ENCODE measurements at places on chromosomes 2 and 18.

- no peak for DNase-seq
These were observed 130.4 kb downstream of the KCNE4 start for GRCh38 chr2:223182356-223182755.

DNA sequence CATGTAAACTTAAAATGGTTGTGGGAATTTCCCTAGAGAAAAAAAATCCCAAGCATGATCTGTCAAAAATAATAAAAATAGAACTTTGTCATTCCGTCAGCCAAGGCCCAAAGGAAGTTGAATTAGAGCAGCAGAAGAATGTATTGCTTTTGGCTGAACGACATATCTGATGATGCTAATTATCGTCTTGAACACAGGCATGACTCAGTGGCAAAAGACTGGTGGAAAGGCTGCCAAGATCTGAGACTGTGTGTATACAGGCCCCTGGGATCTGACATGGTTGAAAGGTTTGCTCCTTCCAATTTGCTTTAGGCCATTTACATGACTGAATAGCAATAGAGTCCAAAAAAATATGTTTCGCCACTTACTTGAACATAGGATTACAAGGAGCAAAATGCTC, 1057.1 kb upstream of the CRIM1 start:
- peak; percentile 44 for DNase-seq

- no peak for DNase-seq
These were observed 326.7 kb downstream of the SUCLG1 start for GRCh38 chr2:84132370-84132769.

DNA sequence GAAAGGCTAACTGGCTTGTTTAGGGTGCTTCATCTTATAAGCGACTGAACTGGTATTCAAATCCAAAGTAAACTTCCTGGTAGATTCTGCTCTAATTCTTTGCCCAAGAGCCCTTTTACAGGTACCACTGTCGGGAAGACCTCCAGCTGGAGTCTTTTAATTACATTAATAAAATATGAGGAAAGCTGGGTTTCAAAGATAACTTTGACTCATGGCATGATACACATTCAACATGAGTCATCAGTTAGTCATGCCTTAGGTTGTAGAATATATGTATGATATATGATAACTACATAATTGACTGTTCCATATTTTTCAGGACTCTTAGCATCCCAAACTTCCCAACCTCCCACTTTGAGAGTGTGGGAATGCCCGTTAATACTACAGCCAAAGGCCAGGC, 32.3 kb downstream of the ZCCHC2 start:
- DNase-seq = peak; percentile 72

GRCh38 chr2:156748221-156748620, 312.0 kb downstream of the GPD2 start:
- DNase-seq = no peak

GRCh38 chr2:460861-461260, 173.0 kb upstream of the ALKAL2 start:
- no peak for DNase-seq

GRCh38 chr2:98509542-98510321, 65.1 kb downstream of the INPP4A start:
- DNase-seq = no peak

DNA sequence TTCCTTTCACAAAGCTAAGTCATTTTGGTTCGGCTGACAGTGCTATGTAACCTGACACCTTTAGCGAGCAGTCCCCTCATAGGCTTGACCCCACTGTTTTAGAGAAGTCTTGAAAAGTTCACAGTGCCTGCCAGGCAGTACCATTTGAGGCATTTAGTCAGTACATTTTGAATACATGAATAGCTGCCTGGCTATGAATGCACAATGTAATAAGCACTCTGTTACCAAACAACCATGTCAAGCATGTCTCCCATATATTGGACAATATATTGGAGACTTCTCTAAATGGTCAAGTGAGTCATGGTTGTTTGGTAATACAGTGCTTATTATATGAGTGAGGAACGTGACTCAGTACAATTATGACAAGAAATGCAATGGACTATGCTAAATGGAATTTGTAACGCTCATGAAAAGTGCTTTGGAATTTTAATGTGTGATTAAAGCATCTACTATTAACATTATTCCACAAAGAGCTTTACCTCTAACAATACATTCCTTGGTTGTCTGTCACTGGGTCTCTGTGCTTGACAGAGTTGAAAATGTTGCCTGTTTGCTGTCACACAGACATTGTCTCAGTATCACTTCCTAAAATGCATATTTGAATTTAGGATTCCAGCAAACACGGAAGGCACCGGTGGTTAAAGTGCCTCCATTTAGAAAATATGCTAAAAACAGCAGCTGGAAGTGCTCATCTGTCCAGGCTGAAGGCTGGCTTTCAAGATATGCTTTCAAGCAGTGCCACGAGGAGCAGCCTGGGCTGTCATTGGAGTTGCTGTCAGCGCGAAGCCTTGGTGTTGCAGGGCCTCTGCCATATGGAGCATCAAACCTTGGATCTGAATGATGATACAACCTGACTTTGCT, 458.6 kb downstream of the FBXO15 start:
- peak; percentile 98 for DNase-seq

- DNase-seq = peak; percentile 59
These were observed 79.4 kb upstream of the TCF7L1 start for GRCh38 chr2:85053802-85054201.

DNA sequence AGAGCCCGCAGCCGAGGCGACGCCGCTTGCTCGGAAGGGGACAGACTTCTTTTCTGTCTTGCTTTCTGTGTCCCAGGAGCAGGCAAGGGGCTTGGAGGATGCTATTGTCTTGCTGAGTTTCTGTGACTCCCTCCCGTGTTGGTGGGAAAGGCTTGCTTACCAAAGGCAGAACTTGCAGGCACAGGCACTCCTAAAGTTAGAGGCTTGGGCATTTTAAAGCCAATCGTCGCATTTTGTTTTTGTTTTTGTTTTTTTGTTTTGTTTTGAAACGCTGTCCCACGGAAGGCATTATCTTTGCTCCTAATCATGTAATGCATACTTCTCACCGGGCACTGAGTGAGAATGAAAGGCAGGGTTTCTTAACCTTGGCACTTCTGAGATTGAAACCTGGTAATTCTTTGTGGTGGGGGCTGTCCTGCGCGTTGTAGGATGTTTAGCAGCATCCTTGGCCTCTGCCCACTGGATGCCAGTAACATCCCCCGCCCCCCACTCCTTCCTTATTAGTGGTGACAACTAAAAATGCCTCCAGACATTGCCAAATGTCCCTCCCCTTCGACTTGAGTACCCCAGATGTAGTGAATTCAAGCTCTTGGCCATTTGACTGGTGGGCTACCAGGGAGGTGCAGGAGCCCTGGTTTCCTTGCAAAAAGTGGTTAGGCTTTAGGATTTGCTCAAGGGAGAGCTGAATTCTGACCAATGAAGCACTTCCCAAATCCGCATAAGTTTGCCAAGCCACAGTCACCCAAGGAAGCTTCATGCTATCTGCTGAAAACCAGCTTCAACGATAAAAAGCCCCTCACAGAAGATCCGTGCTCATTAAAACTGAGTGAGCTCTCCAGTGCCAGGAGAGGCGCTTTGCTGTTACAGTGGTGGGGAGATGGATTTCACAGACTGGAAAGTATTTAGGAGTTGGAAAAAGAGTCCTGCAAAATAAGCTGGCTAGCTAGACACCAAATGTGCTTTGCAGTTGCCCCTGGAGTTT, 1.2 kb downstream of the ANTXR1 start:
- peak; percentile 59 for DNase-seq

- peak; percentile 65 for DNase-seq
These were observed 11.4 kb downstream of the CCDC88A start for GRCh38 chr2:55408098-55408882.

DNA sequence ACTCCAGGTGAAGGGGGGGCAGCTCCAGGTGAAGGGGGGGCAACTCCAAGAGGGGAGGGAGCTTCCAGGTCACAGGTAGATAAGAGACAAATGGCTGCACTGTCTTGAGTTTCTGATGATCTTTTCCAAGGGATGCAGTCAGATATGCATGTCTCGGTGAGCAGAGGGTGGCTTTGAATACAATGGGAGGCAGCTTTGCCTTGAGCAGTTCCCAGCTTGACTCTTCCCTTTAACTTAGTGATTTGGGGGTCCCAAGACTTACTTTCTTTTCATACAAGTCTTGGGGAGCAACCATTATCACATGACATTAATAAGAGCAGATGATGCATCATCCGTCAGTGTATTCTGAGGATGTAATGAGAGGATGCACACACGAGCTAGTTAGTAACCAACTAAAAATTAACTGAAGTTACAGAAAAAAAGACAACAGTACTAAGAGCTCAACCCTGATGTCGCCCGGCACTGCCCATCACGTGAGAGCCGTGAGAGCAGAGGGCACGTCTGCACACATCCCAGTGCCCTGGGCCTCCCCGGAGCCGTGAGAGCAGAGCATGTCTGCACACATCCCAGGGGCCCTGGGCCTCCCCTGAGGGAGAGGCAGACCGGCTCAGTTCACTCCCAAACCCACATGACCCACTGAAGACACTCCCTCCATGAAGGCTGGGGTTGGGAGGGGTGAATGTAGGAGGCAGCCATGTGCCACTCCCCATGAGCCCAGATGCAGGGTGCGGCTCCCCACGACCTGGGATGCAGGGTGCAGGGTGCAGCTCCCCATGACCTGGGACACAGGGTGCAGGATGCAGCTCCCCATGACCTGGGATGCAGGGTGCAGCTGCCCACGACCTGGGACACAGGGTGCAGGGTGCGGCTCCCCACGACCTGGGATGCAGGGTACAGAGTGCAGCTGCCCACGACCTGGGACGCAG, 39.4 kb downstream of the PXDN start:
- DNase-seq = no peak

DNA sequence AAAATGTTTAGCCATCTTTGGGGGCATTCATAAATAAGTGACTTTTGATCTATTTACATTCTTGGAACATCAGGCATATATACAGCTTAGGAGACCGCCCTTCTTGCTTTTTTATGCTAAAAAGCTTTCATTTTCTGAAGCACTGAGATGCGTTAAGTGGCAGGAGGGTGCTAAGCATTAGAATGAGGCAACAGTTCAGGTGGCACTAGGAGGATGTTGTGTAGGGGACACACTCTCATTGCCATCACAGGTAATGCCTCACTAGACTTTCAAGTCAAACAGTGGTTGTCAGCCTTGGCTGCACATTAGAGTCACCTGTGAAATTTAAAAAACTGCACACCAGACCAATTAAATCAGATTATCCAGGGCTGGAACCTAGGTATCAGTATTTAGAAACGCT, 39.1 kb downstream of the EHBP1 start:
- DNase-seq = no peak

DNA sequence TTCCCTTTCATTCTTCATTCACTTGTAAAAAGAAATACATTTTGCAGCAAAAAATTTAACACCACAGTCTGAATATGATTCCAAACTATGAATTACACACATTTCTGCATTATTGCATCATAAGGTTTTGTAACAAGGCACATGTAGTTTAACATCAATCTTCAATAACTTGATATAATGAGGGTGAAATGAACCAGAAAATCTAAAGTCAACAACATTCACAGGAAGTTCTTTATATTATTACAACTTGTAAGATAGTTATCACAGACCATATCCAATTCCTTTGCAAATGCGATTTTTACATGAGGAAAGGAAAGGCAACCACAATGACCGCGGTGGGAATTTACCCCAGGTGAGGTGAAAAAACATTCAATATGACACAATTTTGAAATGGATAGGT, 213.3 kb downstream of the NAPG start:
- DNase-seq = peak; percentile 64

GRCh38 chr2:71472019-71472418, 18.7 kb downstream of the DYSF start:
- DNase-seq = peak; percentile 23

GRCh38 chr2:25220313-25220712, 51.9 kb upstream of the POMC start:
- DNase-seq = no peak

DNA sequence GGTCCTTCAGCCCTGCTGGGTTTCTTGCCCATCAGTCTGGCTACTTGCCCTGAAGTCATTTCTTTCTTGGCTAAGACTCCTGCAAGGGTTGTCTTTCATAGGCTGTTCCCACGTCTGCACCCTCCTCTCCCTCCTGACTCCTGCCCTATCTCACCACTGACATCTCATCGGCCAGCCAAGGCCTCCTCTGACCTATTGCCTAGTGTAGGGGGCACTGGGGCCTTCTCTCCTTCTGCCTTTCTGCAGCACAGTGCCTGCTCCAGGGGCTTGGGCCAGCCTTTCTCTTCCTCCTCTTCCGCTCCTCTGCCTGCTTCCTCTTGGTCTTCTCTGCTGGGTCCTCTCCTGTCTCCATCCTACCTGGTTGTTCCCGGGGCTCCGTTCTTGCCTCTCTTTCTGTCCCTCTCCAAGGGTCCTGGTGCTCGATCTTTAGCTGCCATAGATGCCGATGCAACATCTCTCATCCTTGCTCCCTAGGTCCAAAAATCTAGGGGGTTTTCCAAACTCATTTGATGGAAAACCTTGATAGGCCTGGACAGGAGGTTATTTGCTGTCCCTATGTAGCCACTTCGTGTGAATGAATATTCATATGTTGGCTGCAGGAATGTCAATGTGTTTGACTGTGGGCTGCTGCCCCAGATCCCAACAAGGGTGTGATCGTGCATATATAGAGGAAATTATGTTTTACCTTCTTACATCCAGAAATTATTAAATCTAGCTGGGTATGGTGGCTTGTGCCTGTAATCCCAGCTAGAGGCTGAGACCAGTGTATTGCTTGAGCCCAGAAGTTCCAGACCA, 9.7 kb upstream of the NT5DC4 start:
- no peak for DNase-seq

DNA sequence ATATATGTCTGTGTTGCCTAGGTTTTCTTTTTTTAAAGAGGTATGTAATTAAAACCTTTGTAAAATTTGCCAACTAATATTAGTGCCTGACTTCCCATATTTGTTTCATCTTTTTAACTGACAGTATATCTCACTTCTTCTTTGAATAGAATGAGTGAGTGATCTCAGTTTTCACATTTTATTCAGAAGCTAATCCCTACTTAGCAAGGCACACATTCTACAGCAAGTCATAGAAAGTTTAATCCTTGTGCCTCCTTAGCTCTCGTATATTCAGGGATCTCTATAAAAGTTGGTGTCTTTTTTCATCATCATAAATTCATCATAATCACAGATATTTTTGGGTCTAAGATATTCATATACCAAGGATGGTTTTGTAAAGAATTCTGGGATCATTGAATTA, 66.6 kb downstream of the RIF1 start:
- DNase-seq = no peak

DNA sequence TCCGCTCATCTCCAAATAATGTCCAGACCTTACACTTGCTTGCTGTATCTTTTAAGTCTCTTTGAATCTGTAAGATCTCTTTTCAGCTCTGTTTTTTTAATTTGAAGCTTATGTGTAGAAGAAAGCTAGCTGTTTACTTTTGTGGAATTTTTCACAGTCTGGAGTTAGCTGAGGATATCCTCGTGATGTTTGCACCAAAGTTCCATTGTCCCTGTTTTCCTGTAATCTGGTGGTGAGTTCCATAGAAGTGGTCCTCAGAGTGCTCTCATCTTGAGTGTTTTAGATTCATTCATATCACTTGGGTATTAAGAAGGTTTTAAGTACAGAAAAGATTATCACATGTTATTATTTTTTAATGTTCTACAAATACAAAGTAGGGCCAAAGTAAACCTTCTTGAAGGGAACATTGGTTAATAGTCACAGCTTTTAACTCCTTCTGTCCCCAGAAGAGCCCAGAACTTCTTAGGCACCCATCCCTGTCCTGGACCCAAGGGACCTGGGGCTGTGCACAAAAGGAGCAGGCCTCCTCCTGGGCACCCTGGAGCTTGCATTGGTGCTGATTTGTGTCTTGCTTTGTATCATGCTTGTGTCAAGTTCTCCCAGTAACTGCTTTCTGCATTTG, 15.0 kb downstream of the MLPH start:
- no peak for DNase-seq
